ENCODE measurements at places on chromosomes 3 and 15.

DNA sequence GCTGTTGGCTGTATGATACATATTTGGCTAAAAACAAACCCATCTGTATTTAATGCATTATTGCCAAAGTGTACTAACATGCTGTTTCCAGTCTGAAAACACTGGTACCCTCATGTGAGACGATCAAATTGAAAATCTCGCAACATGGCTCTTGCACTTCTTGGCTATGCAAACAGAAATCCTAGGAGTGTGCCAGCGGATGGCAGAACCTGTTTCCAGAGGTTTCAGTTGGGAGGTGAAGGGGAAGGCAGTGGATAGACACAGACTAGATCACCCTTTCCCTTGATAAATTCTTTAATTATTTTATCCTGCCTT lies 350.3 kb downstream of the TUSC7 start:
- DNase-seq = no peak

GRCh38 chr15:99454941-99455788 lies 110.6 kb upstream of the MEF2A start:
- no peak for DNase-seq

- DNase-seq = no peak
Observed at GRCh38 chr3:188658606-188659005, 504.6 kb downstream of the LPP start.

DNA sequence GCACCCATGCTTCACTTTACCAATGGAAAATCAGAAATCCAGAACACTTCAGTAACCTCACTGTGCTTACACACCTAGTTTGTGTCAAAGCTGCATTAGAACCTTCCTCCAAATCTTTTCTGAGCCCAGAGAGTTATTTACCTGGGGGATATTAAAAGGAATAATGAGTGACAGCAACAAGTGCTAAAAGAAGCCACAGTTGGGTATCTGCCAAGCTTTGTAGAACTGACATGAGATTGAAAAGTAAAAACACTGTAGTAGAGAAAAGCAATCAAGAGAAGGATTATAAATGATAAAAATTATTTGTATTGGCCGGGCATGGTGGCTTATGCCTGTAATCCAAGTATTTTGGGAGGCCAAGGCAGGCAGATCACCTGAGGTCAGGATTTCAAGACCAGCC lies 8.8 kb upstream of the TBC1D23 start:
- no peak for DNase-seq

DNA sequence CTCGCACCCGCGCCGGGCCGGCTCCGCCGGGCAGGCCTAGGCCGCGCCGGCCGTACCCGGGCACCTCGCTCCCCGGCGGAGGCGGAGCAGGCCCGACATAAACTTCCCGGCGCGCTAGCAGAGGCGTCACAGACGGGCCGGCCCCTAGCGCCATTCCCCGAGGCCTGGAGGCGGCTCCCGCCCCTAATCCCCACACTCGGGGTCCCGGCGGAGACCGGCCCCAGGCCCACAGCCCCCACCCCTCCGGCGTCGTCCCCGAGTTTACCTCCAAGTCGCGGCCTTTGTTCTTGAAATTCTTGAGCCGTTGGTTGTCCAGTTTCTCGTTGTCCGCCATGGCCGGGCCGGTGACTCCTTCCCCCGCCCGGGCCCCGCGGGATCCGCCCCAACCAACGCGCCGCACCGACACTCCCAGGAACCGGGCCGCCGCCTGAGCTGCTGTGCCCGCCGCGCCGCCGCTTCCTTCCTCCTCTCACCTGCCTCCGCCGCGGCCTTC lies 376 bp downstream of the KPNA4 start:
- DNase-seq = no peak

GRCh38 chr3:87375231-87375682 lies 98.9 kb upstream of the POU1F1 start:
- DNase-seq = no peak

- no peak for DNase-seq
Observed at GRCh38 chr3:149947231-149947630, 23.5 kb downstream of the PFN2 start.

- no peak for DNase-seq
Observed at GRCh38 chr3:11907667-11908660, 61.3 kb upstream of the TAMM41 start.

DNA sequence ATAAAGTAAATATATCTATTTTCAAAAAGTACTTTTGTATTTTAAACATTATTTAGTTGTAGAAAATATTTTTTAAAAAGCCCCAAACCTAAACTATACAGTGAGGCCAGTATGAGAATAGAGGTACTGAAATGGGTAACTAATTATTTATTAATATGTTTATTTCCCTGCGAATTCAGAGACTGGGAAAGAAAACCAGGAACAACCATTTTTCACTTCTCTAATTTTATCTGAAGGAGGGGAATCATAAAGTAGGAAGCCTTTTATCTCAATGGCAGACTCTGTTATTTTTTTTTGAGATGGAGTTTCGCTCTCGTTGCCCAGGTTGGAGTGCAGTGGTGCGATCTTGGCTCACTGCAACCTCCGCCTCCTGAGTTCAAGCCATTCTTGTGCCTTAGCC lies 63.6 kb upstream of the TRAK1 start:
- no peak for DNase-seq

- DNase-seq = no peak
Observed at GRCh38 chr3:136366289-136366688, 116.1 kb downstream of the PCCB start.

DNA sequence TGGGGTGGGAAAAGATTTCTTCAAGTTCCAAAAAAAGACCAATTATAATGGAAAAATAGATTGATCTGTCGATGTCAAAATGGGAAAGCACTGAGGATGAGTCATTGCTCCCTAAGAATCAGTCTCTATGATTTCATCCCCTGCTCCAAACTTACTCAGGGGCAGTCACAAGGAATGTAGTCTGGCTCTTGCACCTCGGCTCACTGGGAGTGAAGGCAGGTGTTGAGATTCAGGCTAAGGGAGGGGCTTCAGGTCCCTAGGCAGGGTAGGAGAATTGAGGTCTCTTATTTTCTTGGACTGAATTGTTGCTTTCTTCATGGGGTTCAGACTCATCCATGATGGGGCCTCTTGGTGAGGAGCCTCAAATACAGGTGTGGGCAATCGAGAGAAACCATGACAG lies 14.2 kb downstream of the ESYT3 start:
- no peak for DNase-seq

Measured in neural crest cell (in vitro differentiated cells).